ENCODE measurements at places on chromosomes 5 and 9.

GRCh38 chr9:21047281-21047691, 15.8 kb upstream of the HACD4 start:
- no peak for DNase-seq

DNA sequence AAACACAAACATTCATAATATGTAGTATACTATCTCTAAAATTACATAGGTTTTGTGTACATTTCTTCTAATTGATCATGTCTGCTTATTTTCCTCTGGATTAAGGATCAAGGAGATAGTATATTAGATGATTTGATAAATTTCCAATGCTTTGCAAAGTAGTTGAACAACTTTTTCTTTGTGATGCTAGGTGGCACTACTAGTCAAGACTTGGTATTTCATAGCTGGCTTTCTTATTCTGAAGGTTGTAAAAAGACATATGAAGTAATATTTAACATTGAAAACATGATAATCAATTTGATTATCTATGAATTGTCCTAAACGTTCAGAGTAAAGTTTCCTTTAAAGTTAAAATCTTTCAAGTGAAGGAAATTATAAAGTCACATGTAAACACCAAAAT, 106.1 kb upstream of the FGF10 start:
- no peak for DNase-seq

- DNase-seq: no peak
These were observed 62.4 kb downstream of the KIAA1958 start for GRCh38 chr9:112548836-112549595.

DNA sequence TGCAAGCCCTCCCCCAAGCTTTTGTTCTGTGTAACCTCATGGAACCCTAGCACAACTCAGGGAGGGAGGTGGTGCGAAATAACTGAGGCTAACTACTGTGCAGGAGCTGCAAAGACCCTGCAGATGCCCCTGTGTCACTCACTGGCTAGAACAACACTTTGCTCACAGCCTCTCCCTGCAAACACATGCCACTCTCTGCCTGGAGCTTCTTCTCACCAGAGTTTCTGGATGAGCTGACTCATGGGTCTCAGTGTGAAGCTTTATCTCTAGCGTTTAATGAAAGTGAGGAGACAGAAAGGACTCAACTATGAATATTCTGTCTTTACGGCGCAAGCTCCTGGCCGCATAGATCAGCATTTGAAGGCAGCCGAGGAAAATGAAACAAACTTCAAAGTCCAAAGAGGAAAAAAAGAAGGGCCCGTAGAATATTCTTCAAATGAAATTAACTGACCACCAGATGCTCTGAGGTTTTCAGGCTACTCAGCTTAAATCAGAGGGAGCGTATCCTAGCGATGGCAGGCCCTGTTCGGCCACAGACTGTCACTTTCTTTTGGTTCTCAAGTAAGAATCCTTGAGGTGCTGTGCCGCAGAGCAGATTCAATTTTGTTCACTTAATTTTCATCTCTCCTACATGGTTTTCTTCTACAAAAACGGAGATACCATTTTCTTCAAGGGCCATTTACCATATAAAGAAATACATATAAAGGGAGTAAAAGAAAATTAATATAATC, 77.7 kb upstream of the TAS2R1 start:
- DNase-seq: no peak

DNA sequence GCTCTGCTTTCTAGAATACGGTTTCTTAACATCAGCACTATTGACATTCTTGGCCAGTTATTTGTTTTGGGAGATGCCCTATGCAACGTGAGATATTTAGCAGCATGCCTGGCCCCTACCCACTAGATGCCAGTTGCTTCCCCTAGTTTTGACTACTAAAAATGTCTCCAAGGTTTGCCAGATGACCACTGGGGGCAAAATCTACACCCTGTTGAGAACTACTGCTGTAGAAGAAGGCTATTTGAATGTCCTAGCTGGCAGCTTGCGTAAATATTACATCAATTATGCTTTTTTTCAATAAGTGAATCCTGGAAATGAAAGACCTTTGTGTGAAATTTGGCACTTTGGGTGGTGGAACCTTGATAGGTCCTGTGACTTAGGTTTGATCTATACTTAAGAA, 5.0 kb downstream of the NCBP1 start:
- DNase-seq: no peak

DNA sequence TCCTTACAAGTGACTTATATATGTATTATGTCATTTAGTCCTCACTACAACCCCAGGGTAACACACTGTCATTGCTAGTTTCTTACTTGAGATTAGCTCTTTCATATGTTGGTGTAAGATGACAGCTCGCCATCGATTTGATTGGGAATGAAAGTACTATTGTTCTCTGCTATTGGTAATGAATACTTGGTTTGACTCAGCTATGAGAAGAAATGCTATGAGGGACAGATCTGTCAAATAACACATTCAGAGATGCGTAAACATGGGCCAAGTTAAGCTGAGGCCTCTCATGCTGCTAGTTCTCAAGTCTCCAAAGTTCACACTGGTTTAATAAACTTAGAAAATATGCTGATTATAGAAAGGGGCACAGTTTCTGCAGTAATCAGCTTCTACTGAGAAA, 142.7 kb downstream of the SGCD start:
- DNase-seq: no peak

- DNase-seq: no peak
These were observed 390.0 kb downstream of the PLK2 start for GRCh38 chr5:58069846-58070245.

GRCh38 chr5:169114466-169115065, 186.4 kb downstream of the SLIT3 start:
- no peak for DNase-seq

GRCh38 chr5:136309376-136309775, 56.0 kb downstream of the TRPC7 start:
- DNase-seq: no peak

DNA sequence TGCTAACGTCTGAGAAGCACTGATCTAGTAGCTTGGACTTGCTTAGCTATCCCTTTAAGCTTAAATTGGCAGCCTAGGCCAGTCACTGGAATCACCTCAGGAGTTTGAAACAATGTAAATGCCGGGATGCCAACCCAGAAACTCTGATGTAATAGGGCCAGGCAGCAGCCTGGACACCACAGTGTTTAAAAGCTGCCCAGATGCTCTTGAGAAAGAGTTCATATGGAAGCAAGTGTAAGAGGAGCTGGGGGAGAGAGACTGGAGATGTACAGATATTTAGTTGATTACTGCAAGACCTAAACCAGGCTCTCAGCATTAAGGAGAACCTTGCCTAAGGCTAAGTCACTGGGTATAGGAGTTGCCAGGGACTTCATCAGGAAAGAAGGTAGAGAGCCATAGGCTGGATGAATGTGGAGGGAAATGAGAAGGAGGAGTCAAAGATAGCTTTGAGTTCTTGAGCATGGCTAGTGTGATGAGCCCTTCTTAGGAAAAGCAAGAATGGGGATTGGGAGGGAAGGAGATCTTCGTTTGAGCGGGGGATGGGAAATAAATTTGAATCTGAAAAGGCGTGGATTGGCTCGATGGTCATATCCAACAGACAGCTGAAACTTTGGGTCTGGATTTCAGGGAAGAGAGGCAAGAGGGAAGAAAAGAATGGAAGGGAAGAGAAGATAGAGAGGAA, 392.9 kb upstream of the WWC1 start:
- no peak for DNase-seq

DNA sequence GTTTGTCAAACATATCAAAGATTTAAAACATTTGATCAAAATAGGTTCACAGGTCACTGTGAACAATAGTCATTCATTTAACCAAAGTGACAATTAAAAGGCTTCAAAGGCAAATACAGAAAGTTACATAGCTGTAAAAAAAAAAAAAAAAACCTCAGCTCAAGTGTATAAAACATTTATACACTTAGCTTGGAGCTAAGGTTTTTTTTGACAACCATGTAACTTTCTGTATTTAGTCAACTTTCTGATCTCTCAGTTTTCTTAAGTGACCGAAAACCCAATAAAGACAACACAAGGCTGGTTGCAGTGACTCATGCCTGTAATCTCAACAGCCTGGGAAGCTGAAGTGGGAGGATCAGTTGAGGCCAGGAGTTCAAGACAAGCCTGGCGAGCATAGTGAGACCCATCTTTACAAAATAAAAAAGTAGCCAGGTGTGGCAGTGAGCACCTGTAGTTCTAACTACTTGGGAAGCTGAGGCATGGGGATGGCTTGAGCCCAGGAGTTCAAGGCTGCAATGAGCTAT, 16.4 kb upstream of the UBTD2 start:
- no peak for DNase-seq

GRCh38 chr5:95845391-95845790, 22.9 kb upstream of the GLRX start:
- DNase-seq: no peak

GRCh38 chr5:136675769-136676168, 310.4 kb upstream of the TRPC7 start:
- DNase-seq: no peak

DNA sequence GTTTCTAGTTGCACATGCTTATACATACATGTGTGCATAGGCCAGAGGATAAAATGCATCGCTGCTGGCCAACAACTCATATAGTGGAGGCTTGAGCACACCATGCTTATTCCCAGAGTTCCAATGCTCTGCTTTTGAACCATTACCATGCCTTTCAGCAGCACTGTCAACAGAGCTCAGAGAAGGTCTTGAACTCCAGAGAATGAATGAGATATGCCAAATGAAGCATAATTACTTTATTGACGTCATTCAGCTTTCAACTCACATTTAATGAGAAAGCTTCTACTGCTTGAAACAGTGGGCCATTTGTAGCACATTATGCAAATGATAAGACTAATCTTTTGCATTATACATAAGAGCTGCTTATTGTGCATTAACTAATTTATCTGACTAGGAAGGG, 765.3 kb upstream of the GRAMD2B start:
- DNase-seq: no peak

GRCh38 chr9:3191715-3192114, 334.1 kb downstream of the RFX3 start:
- no peak for DNase-seq

DNA sequence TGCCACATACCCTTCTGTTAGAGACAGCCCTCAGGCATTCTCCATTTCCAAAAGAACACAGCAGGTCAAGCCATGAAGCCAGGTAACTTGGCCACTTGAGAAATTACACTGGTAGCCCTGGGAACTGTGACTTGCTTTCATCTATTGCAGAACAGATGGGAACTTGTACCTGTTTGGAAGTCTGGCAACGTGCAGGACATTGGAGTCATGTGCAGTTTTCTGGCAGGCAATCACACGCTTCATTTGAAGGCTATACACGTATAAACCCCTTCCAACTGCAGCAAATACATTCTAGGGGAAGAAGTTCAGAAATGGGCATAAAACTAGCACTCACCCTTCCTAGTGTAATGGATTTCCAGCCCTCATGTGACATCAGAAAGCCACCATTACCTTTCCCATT, 54.0 kb downstream of the WDR41 start:
- DNase-seq: no peak

- no peak for DNase-seq
These were observed 21.0 kb upstream of the TOR1B start for GRCh38 chr9:129781981-129782380.

GRCh38 chr9:76525196-76525595, 66.2 kb downstream of the GCNT1 start:
- DNase-seq: no peak

GRCh38 chr5:51882647-51883046, 499.4 kb downstream of the ISL1 start:
- no peak for DNase-seq

DNA sequence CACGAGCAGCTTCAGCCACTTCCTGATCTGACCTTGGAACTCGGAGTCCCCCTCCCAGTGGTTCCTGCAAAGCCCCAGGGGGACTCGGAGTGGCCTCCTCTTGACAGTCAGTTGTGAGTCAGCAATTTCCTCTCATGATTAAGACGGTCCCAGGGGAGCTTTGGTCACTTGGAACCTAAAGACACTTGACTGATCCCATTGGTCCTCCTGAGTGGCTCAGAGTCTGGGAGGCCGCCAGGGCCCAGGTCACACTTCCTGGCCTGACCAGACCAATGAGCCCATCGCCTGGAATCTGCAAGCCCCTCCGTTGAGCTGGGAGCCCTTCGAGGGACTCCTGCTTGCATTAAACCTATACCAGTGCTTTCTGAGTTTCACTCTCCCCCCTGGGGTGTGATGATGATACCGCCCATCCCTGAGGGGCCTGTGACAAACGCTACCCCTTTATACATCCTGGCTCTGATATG, 29.1 kb downstream of the TSPAN17 start:
- no peak for DNase-seq

- no peak for DNase-seq
These were observed 11.6 kb downstream of the CEMIP2 start for GRCh38 chr9:71756753-71757152.

DNA sequence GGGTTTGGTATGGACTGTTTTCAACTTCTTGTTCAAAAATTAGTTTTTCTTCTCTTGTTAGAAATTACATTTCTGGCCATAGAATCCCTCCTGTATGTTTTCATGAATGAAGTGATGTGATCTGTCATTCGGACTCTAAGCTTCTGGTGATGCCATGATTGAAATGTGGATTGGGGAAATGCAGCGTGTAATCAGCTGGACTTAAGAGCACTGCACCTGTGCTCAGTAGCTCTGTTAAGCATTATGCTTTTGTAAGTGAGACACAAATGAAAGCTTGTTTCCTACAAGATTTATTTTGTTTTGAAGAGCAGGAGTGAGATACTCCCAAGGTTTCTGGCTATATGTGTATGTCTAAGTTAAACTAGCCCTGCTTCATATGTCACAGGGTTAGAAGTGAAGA, 24.0 kb upstream of the FAM120AOS start:
- no peak for DNase-seq

- DNase-seq: no peak
These were observed 575.8 kb downstream of the TLE1 start for GRCh38 chr9:81113453-81114124.

DNA sequence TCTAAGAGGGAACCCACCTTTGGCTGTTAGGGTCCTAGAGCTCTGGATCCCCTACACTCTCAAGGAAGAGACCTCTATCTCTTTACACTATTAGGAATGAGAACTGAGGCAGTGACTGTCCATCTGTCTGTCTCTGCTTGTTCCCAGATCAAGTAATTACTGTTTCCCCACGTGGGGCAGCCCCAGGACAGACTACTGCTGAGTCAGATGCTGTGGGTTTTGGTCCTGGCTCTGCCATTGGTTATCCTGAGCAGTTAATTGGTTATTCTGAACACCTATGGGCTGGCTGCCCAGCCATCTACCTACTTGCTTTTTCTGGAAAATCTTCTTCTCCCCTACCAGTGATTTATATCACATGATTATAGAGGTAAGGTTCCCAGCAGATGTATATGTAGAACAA, 33.3 kb downstream of the FBXO10 start:
- no peak for DNase-seq

- DNase-seq: no peak
These were observed 11.0 kb upstream of the ABL1 start for GRCh38 chr9:130824079-130824478.

GRCh38 chr9:22054529-22054928, 45.4 kb upstream of the CDKN2B start:
- DNase-seq: no peak

GRCh38 chr9:135355521-135356011, 124.0 kb upstream of the PPP1R26 start:
- no peak for DNase-seq

GRCh38 chr5:109403469-109403868, 6.3 kb downstream of the PJA2 start:
- DNase-seq: no peak

GRCh38 chr5:159104759-159105144, 5.0 kb upstream of the EBF1 start:
- DNase-seq: no peak
